ENCODE measurements at places on chromosomes 13 and 19.

- no peak for DNase-seq
These were observed 8.9 kb downstream of the FLT1 start for GRCh38 chr13:28485996-28486543.

- DNase-seq: no peak
These were observed 543 bp upstream of the FAM124A start for GRCh38 chr13:51221674-51222036.

DNA sequence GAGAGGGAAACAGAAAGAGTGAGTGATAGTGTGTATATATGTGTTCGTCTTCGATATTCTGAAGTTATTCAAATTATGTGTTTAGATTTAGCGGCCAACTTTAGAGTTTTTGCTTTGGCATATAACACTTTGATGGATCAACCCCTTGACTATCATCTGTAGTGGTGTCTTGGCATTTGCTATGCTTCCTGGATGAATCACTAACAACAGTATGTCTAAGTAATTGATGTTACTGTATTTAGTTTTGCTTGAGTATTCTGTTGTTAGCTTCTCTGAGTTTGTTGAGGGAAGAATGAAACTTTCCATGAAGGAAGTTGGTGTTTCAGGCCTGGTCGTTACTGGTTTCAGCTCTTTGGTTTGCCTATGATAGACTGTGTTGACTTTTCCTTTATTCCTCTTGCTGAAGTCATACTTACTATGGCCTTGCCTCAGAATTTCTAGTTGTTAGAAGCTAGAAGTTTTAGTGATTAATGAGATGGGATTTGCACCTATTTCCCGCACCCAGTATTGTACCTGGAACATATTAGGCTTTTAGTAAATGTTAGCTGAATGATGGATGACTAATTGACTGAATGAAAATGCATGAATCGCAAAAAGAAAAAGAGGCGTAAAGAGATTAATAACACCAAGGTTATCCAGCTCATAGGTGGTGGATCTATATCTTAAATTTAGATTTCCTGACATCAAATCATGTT lies 20.7 kb downstream of the NDFIP2 start:
- no peak for DNase-seq

- peak; percentile 26 for DNase-seq
These were observed 19.4 kb downstream of the CEACAM21 start for GRCh38 chr19:41595258-41595889.

DNA sequence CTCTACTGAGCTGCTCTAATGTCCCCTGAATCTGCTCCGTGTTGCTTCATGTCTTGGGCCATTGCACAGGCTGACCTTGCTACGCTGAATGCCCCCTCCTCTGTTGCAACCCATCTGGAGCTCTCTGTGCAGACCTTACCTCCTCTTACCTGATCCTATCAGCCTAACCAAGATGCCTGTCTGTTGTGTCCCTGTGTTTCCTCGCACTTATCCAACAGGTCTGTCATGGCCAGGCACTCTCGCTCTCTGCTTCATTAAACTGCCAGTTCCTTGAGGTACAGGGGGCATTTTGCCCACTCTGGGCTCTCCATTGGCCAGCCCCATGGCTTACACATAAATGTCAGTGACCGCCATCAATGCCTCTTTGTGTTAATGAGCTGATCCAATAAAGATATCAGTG lies 277.7 kb upstream of the TSHZ3 start:
- no peak for DNase-seq

- DNase-seq: peak; percentile 55
These were observed 34.6 kb upstream of the KATNAL1 start for GRCh38 chr13:30341815-30342570.

DNA sequence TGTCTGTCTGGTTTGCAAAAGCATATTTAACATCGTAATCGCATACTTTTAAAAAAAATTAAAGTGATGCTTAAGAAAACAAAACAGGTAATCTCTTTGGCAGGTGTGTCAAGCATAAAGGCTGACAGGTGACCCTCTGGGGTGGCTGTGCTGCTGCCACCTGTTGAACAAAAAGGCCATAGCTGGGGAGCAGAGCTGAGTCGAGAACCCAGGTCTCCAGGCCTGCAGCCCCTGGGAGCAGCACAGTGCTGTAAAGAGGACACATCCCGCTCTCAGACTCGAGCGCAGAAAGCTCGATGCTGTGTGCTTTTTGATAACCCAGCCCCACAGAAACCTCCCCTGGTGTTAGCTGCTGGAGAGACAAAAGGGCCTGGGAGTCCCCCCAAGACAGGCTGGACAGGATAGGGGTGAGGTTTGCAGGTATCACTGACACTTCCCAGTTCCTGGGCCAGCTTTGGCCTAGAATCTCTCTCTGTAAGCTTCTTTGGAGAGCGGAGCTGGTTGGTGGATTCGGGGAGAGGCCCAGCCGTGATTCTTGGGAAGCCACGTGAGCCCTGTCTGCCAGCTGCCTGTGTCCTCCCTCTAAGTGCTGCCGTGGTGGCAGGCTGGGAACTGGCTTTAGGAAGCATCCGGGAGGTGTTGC lies 66.9 kb downstream of the C13orf42 start:
- no peak for DNase-seq

- DNase-seq: no peak
These were observed 117.1 kb downstream of the STARD13 start for GRCh38 chr13:33168321-33168960.

- DNase-seq: no peak
These were observed 15.8 kb upstream of the GJB6 start for GRCh38 chr13:20247963-20248362.

- no peak for DNase-seq
These were observed 63.4 kb downstream of the KDM4B start for GRCh38 chr19:5032101-5032967.

DNA sequence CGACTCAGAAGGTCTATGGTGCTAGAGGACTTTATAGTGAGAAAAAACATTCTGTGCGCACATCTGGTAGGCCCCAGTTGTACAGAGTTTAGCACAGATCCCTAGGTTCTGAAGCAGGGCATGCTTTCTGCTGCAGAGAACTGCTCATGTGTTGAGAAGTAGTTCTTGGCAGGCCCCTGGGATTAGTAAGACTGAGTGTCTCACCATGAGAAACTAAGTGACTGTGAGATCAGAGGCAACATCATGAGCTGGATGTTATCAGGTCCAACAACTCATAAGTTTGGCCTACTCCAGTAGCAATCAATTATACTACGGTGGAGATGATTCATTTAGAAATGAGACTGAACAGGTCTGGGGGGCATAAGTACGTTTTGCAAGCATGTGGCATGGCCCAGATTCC lies 507.4 kb upstream of the KLF12 start:
- DNase-seq: no peak

GRCh38 chr19:9836021-9836420 lies 903 bp downstream of the PIN1 start:
- no peak for DNase-seq

- DNase-seq: no peak
These were observed 10.2 kb downstream of the ZNF132 start for GRCh38 chr19:58429745-58430144.

- no peak for DNase-seq
These were observed 211.0 kb downstream of the EFNB2 start for GRCh38 chr13:106324444-106324843.

DNA sequence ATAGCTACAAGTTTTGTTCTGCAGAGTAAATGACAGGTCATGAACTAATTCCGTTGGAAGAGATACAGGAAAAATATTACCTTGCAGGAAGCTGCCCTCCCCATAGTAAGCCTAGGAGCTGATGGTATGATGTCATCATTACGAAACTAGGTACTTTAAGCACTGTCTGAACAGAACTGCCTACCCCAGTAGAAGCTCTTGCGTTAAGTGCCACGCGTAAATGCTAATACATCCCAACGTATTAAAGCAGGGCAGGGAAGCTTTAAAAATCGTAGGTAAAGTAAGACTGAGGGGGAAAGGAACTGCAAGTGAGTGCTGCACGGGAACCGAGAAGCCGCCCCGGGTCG lies 572 bp downstream of the UGGT2 start:
- no peak for DNase-seq

DNA sequence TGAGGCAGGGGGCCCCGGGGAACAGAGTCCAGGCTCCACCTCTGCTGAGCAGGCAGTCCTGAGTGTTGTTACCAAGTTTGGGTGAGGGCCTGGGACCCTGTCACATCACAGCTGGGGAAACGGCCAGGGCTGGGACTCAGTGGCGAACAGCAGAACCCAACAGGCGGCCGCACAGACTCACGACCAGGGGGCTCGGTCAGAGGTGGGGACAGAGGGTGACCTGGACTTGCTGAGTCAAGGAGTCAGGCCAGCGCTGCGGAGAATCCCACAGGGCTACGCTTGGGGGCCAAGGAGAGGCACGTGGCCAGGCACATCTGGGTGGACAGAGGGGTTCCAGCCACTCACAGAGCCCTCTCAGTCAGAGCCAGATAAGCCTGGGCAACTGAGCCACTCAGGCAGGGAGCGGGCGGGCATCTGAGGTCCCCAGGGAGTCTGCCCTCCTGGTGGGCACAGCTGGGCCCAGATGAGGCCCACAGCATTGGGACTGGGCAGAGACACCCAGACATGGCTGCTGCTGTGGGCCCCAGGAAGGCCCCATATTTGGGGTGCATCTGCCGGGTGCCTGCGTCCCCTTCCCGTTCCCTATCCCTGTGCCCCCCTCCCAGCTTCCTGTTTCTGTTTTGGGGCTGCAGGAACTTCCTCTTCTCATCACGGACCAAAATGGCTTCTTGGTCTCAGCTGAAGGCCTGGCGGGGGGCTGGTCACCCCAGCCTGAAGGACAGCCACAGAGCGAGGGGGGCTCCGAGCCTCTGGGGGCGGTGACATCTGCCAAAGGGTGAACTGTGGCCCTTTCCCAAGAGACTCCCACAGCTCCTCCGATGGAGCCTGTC lies 34.0 kb downstream of the CEBPA start:
- DNase-seq: no peak

DNA sequence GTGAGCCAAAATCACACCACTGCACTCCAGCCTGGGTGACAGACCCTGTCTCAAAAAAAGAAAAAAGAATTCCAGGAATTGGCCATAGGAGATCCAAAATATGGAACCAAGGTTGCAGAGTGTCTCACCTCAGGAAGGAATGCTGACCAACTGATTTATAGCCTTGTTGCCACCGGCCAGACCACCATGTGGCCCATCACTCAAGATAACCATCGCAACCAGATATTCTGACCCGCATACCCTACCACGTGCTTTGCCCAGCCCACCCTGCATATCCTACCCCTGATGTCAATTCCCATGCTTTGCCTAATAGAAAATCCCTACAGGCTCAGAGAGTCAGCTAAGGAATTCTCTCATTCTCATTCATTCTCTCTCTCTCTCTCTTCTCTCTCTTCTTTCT lies 95.1 kb upstream of the DOCK9 start:
- no peak for DNase-seq

GRCh38 chr13:51231456-51231855 lies 9.3 kb downstream of the FAM124A start:
- no peak for DNase-seq

DNA sequence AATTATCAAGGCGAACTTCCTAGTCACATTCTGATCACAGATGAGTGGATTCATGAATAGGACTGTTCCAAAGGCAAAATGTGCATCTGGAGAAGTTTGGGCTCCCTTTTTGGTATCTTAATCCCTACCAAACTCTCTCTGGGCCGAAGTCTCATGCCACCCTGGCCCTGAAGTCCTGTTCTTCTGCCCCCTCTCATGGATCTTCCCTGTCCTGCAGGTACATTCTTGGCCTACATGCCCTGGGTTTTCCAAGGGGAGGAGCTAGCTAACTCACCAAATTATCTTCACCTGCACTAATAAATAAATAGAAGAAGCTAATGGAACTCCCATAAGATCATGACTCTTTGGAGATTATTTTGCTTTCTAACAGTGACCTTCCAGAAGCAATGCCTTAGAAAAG lies 50.3 kb downstream of the SERTM1 start:
- no peak for DNase-seq

- no peak for DNase-seq
These were observed 31.5 kb downstream of the RBM26 start for GRCh38 chr13:79374578-79374977.

- no peak for DNase-seq
These were observed 716 bp upstream of the MAP2K2 start for GRCh38 chr19:4124638-4125037.

DNA sequence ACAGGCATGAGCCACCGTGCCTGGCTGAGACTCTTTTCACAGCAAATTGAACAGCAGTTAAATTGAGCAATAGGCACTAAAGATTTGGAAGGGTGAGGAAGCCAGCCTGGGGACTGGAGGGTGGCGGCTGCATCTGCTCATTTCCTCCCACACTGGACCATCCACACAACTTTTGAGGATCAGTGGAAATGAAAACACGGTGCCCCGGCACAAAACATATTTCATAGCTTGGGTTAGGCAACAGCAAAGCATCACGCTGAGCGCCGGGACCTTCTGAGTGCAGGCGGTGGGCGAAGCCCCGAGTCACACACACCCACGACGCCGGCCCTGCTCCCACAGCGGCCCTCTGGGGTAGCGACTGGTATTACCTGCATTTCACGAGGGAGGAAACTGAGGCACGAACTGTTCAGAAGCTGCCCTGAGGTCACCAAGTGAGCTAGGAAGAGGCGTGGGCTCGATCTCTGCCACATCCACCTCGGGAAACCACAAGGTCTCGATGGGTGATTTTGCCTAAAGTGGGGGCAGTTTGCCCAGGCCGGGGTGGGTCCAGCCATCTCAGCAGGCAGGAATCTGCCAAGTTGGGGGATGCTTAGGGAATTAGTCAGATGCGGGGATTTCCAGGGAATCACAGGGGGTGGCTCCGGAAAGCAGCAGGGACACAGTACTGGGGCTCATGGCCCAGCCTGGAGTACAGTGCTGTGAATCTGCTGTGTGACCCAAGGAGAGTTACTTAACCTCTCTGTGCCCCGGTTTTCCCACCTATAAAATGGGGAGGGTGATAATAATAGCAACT lies 3.5 kb upstream of the SBNO2 start:
- DNase-seq: peak; percentile 72

DNA sequence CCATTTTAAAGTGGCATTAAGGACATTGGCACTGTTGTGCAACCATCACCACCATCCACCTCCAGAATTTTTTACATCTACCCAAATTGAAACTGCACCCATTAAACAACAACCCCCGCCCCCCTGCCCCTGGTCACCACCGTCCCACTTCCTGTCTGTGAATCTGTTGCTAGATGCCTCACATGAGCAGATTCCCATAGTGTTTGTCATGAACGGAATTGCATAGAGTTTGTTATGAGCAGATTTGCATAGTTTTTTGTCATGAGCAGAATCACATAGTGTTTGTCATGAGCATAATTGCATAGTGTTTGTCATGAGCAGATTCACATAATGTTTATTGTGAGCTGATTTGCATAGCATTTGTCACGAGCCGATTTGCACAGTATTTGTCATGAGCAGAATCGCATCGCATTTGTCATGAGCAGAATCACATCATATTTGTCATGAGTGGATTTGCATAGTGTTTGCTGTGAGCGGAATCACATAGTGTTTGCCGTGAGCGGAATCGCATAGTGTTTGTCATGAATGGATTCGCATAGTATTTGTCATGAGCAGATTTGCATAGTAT lies 54.0 kb upstream of the GTF3A start:
- no peak for DNase-seq

DNA sequence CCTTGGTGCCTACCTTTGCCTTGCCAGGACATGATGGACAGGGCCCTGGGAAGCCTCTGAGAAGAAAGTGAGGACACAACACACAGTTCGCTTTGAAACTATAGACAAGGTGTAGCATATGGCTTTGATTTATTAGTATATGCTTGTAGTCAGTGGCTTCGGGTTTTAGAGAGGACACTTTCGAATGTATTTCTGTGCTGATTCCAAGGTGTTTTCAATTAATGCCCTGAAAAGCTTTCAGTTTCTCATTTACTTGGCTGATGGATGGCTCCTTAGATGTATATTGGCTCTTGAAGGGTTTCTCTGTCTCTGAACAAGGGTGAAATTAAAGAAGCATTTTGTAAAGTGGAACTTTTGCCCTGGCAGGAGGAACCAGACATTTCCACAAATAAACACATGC lies 106.9 kb downstream of the POSTN start:
- DNase-seq: no peak

GRCh38 chr13:51271528-51272085 lies 49.4 kb downstream of the FAM124A start:
- DNase-seq: no peak

Data from smooth muscle cell of the brain vasculature (primary cell).